Omental fat pad (tissue), 4 donors: ENCODE measurements at places on chromosomes 12 and 14.

DNA sequence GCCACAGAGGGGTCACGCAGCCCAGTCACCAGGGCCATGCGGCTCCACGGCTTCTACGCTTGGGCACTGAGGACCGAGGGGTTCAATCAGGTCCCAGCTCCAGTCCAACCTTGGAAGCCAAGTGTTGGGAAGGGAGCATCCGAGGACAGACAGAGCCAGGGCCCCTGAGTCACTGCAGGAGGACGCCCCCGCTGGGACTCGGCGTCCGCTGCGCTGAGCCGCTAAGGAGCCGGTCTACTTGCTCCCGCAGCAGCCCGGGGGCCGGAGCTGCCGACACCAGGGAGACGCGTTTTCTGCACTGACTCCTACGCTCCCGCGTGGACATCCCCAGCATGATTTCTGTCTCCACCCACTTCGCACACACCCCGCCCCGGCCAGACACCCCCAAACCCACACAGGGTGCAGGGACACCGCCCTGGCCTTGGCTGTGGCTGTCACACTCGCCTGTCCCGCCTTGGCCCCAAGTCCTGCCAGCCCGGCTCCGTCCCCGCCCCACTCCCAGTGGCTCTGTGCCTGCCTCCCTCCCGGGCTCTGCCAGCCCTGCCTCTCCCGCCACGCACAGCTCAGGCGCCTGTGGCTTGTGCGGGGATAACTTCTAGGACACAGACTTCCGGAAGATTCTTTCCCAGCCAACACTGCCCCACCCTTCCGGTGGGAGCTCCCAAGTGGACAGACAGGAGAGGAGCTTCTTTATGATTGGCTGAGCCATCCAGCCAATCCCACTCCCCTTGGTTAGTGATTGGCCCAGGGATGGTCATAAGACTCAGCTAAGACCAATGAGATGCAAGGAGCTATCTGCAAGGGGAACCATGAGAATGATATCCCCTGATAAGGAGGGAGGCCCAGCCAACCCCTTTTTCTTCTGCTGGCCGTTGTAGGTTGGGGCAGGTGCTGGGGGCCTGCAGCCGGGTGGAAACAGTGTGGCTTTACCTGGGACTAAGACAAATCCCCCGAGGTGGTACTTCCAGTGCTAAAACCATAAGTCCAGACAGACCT, 118.9 kb upstream of the SFSWAP start:
- no peak for DNase-seq

DNA sequence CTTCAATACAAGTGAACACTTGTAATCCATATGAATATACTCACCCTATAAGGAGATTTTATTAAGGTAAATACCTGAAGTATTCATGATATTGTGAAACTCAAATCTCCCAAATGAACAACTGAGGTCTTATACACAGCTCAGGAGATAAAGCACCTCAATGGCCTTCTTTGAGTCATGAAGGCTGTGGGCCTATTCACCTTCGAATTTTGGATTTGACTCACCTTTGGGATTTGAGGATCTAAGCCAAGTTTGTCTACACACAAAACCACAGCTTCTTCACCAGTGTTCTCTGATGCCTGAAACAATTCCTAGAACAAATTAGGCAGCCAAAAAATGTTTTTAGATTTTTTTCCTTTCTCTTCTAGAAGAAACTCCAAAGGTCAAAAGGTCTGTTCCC, 194.1 kb downstream of the NUAK1 start:
- no peak for DNase-seq

DNA sequence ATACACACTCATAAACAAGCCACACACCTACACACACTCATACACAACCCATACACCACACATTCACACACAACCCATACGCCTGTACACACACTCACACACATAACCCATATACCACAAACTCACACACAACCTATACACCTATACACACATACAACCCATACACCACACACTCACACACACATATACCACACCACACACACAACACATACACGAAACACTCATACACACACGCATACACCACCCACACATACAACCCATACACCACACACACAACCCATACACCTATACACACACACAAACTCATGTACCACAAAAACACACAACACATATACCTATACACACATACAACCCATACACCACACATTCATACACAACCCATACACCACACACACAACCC, 164.3 kb downstream of the TMEM121 start:
- no peak for DNase-seq

DNA sequence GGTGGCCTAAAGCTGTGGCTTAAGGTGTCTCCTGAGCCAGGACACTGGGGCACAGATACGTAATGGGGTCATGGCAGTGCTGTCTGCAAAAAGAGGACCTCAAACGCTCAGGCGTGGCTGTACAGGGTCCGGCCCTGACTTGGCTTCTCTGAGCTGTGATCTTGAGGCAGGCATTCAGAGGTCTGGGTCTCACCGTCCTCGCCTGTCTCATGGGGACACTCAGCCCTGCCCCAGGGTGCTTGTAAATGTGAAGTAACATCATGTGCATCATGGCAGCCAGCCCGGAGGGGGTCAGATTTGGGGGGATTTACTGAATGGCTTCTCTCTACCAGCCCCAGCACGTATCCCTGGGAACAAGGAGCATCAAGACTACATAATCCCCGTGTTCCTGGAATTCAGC, 28.8 kb downstream of the DIO3 start:
- DNase-seq: no peak

GRCh38 chr14:96148631-96149030, 56.0 kb upstream of the BDKRB2 start:
- no peak for DNase-seq

DNA sequence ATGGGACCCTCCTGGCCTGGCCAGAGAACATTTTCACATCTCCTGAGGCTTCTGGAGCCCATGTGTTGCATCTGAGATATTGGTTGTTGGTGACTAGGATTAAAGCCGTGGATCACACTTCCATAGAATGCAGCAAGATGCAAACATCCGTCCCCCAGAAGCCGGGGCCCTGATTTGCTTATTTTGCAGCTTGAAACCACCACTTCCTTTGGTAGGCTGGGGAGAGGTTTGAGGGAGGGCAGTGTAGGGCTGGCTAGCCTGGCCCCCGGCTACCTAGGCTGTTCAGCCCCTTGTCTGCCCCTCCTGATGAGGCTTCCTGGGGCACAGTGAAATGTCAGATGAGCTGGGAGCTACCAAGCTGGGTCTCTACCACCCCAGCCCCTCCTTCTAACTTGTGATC, 209.7 kb upstream of the PWP1 start:
- DNase-seq: no peak

DNA sequence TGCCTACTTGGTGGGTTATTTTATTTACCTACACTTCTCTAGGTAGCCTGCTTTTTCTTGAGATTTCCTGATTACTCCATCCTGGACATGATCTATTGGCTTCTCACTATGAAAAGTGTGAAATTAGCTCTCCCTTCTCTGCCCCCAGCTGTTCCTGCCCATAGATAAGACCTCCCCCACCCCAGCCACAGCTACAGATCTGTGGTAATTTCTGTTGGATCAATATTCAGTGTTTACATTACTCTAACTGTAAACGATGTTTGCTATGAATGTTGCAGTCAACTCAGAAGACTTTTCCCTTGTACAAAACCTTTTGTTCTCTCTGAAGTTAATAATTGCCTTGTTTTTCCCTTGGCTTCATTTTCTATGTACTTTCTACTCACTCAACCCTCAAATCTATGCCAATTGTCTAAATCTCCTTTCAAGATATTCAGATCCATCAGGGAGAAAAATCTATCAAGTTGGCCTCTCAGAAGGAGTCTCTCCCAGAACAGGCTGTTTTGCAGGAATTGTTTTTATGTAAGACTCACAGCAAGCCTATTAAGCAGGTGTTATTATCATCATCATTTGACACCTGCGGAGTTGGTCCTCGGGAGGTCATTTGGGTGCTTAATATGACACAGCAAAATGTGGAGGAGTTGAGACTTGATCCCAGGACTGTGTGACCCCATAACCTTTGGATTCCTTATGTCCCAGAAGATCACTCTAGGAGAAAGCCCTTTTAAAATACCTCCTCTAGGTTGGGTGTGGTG, 227.4 kb downstream of the SUDS3 start:
- no peak for DNase-seq

- no peak for DNase-seq
These were observed 15.9 kb downstream of the P2RX2 start for GRCh38 chr12:132634411-132634990.

DNA sequence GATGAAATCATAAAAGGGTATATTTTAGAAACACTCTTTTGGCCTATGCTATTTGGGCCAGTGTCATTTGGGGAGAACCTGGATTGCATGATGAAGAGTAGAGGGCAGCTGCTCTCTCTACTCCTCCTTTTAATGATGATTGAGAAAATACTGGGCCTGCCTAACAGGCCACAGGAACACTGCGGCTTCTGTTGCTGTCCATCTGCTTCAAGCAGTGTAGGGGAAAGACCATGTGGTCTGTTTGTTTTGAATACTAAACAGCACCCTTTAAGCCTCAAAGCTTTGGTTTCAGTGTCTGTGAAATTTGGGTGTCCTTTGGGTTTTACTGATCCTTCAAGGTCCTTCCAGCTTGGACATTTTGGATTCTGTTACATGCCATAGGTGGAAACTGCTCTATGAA, 78.0 kb downstream of the TTC6 start:
- no peak for DNase-seq

DNA sequence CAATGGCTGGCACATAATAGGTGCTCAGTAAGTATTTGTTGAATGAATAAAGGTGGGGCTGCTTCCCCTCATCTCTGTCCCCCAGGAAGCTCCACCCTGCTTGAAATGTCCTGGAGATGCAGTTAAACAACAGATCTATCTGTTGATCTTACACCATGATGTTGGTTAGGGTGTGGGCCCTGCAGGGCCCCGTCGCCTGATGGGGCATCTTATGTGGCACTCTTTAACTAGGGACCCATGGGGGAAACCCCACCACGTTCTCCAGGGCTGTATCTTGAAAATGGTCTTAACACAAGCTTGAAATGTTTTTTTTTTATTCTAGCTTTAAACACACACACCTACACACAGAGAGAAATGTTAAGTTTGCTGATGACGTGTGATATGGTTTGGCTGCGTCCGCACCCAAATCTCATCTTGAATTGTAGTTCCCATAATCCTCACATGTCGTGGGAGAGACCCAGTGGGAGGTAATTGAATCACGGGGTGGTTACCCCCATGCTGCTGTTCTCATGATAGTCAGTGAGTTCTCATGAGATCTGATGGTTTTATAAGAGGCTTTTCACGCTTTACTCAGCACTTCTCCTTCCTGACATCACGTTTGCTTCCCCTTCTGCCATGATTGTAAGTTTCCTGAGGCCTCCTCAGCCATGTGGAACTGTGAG, 741.7 kb downstream of the VRK1 start:
- DNase-seq: no peak

- DNase-seq: no peak
These were observed 22.4 kb upstream of the SERPINA6 start for GRCh38 chr14:94345344-94346064.

GRCh38 chr12:53044896-53045695, 4.8 kb upstream of the TNS2 start:
- DNase-seq: no peak

- DNase-seq: no peak
These were observed 498.5 kb downstream of the TMTC2 start for GRCh38 chr12:83185241-83185640.

- no peak for DNase-seq
These were observed 114.2 kb downstream of the PDE3A start for GRCh38 chr12:20482491-20483054.

- peak; percentile 35 for DNase-seq
These were observed 143.7 kb upstream of the DCN start for GRCh38 chr12:91326058-91327027.

DNA sequence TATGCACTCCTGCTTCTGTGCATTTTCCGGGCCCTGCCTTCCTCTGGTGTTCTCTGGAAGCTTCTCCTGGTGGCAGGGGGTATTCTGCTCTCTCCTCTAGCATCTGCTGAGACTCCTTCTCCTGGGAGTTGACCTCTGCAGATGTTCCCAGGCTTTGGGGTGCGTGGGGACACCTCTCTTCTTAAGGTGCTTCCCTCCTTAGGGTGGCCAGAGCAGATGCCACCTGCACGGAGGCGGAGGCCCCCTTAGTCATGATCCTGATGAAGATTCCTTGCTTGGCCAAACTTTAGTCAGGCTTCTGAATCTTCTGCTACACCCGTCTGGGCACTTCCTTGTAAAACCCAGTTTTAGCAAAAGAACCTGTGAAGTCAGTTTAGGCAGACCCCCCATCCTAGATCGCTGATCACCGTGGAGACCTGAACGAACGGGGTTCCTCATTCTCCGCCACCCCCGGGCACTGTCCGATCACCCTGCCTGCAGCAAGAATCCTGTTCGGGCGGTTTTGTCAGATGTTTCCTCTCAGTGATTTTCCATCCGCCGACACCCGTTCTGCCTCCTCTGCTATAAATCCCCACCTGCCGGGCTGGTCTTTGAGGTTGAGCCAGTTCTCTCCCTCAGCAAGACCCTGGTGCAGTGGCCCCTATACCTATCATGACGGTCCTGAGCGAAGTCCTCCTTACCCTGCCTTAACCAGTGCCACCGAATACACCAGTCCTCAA, 111.9 kb downstream of the CALM1 start:
- DNase-seq: no peak

GRCh38 chr12:120292411-120292660, 633 bp upstream of the RNU4-2 start:
- no peak for DNase-seq

GRCh38 chr12:103771466-103771865, 69.6 kb downstream of the NT5DC3 start:
- no peak for DNase-seq

GRCh38 chr12:79635676-79636075, 55.1 kb downstream of the PAWR start:
- DNase-seq: no peak

DNA sequence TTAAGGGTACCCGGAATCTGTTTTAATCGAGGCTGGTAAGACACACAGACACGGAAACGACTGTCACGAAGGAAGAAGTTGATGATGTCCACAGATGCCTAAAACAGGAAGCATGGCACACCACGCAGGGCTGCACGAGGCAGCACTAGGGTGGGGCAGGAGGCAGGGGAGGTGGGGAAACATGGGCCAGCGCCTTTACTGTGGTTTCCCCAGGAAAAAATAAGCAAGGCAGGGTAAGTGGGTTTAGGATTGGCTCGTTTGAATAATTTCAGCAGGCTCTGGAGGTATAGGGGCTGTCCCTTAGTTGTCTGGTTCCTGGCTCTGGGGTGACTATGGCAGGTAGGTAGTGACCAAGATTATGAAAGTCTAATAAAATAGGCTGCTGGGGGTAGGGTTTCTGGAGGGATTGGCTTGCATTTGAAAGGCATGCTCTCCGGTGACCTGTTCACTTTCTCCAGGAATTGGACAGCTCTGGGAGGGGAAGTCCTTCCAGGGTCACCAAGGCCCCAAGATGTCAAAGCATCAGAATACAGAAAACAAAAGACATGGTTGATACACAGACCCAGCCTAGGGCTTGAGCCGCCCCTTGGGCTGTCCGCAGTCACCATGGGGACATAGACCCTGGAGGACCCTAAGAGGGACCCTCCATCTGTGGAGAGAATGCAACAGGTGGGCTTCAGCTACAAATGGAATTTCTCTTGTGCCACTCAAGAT, 35.3 kb downstream of the MAP1LC3B2 start:
- DNase-seq: no peak

DNA sequence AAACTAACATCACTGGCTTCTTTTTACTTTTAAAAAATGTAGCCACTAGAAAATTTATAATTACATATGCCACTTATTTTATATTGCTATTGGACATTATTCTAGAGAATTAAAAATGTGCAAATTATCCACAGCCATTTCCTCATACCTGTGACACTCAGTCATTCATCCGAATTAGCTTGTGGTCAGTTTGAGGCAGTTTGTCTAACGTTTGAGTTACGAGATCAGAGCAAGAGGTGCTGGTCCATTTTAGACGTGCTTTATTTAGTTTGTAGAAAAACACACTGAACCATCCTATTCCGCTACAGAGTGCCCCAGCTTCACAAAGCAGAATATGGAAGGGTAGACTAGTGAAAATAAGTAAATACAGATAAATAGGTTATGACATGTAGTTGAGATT, 513.0 kb downstream of the NRXN3 start:
- no peak for DNase-seq
